ENCODE measurements at places on chromosomes 2 and 18.

- DNase-seq, result no peak
Measured at GRCh38 chr2:56474412-56475158, 290.8 kb downstream of the CCDC85A start.

DNA sequence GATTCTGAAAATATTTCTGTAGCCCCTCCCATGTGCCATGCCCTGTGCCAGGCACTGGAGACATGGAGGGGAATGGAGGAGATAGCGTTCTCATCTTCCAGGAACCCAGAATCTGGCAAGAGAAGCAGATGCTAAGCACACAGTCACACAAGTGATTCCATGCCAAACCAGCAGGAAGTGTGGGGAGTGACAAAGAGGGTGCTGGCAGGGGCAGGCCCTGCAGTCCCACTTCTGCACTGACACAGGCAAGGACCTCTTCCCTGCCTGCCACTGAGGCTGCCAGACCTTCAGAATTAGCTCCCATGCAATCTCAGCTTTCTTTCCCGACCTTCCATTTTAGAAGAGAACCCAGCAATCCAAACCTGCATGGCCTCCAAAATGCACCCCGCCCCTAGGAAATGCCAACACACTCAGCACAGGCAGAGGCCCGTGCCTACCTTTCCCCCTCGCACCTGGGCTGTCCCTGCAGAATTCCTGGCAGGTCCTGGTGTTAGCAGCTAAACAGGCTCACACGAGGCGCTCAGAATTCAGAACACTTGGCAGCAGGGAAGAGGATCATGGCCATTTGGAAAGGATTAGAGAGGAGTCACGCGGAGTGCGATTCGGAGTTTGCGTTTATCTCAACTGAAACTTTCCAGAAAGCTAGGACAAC, 155.3 kb downstream of the MSH2 start:
- DNase-seq, result no peak

DNA sequence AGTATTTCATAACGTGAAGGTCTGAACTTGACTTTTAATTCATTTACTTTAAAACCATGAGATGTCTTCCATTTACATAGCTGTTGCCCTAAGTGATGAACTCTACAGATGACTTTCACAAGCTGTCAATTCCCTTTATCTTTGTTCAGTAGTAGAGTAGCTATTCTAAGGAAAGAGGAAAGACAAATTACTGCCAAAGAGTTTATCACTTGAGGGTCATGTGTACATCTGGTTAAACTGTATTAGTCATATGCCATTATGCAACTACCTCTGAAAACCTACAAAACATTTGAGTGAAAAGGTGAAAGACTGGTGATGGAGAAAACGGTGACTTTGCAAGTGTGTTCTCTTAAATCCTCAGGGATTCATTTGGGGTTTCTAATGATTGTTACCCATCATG, 763.9 kb downstream of the TMEM182 start:
- no peak for DNase-seq

DNA sequence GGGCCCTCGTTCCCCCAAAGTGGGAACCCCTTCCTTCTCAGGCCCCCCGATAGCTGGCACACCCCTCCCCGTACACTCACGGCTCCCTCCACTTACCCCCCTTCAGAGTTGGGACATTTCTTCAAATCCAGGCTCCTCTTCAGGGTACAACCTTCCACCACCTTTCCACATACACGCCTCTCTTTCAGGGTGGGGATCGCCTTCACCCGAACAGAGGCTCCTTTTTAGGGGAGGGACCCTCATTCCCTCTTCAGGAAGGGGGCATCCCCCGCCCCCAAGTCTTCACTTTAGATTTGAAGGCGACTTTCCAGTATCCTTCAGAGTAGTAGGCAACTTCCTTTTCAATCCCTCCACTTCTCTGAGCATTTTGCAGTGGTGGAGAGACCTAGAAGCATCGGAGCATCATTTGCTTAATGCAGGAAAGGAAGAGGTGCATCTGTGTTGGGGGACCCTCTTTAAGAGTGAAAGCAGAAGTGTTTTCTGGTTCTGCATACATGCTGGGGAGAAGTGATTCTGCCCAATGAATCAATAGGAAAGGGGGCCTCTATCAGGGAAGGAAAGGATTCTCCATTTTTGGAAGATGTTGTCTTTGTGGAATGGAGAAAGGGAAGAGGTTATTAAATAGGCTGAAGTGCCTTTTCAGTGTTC, 845 bp downstream of the EML4 start:
- no peak for DNase-seq

- DNase-seq, result no peak
Measured at GRCh38 chr2:202096736-202097135, 23.7 kb downstream of the KIAA2012 start.

- no peak for DNase-seq
Measured at GRCh38 chr2:227010433-227010832, 153.6 kb downstream of the COL4A4 start.

- no peak for DNase-seq
Measured at GRCh38 chr2:237298151-237299118, 115.5 kb downstream of the COL6A3 start.

GRCh38 chr18:34483198-34483597, 226.9 kb upstream of the DTNA start:
- DNase-seq, result no peak

- DNase-seq, result no peak
Measured at GRCh38 chr2:241562269-241562891, 3.8 kb downstream of the BOK start.

GRCh38 chr2:238560234-238560633, 133.5 kb downstream of the ASB1 start:
- no peak for DNase-seq

DNA sequence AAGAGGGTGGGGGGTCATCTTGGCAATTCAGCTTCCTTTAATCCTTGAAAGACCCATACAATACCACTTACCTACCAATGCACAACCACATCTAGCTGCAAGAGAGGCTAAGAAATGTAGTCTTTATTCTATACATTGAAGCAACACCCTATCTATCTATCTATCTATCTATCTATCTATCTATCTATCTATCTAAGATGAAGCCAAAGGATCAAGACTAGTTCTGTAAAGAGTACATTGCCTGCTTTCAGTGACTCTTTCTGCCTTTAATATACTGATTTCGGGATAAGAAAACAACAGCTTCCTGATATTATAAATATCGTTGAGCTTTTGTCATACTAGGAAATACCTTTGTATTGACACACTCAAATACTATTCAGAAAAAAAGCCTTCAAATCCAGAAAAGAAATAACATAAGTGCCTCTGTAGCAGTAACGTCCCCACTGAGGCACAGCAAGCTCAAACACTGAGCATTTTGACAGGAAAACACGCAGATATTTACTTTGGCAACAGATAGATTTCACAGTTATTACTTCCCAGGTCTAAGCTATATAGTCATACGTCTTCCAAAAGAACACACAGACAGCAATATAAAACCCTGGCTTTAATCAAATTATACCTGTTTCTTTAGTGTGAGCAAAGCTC, 139.4 kb upstream of the SERTAD2 start:
- DNase-seq, result no peak

DNA sequence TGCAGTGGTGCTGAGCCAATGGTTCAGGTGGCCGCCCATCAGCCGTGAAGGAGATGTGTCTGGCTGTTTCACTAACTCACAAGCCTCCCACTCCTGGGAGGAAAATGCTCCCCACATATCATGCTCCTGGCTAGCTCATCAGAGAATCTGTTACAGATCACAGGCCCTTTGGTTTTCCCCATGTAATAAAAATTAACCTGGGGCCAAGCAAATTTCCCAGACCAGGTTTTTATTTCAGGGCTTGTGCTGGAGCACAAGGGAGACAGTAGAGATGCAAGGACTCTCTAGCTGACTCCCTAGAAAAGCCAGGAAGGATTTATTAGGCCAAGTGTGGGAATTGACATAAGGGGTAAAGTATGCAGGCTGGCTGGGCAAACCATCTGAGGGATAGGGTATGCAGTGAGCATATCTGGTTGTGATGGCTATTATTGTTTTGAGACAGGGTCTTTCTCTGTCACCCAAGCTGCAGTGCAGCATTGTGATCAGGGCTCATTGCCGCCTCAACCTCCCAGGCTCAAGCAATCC, 40.6 kb upstream of the CCBE1 start:
- no peak for DNase-seq

DNA sequence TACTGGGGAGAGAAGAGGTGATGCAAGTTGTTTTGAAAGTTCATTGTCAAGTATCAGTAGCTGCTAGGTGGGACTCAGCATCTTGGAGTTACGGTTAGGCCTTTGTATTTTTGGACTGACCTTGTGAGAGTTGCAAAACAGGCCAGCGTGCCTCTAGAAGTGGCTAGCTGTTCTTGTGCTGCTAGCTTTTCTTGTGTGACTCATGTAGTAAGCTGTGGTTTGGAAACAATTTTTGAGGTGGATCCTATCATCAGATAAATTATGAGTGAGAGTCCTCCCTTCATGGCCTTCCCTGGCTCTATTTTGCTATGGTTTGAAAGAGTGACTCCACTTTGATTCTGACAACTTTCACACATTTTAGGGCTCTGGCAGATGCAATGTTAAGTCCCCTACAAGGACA, 409.2 kb upstream of the HS6ST1 start:
- no peak for DNase-seq

DNA sequence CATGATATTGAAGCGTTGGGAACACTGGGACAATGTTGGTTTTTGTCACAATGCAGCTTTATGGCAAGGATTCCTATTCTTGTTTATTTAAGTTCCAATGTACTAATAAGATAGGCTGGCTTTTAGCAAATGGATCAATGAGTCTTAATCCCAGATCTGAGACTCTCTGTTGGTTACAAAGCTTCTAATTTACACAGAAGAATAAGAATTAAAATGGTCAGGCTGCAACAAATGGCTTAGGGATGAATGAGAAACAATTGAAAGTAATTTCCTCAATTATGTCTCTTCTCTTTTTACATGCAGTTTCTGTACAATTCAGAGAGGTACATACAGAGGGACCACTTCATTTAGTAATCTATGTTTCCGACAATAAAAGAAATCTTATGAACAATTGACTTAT, 640.4 kb downstream of the NRXN1 start:
- DNase-seq, result no peak

GRCh38 chr2:120348737-120349439, 3.0 kb downstream of the INHBB start:
- no peak for DNase-seq

DNA sequence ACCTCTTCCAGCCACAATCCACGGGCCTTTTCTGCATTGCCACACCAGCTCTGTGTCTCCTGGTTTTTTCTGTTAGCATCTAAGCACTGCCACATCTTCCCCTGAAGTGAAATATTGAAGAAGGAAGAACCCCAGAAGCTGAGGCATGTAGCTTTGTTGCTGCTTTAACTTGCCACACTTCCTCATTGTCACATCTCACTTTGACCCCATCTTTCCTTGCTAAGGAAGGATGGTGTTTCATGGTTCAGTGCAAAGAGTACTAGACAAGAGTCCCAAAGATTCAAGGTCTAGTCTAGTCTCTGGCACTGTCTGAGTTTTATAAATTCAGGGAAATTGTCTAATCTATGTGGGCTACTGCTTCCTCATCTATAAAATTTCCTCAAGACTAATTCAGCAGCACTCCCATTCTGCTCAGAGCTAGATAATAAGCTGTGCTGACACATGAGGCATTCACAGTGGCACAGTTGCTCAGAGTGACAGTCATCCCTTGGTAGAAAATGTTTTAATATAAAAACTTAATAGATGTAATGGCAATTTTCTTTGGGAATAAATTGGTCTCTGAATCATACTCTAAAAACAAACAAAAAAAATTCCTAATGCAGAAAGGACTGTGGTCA, 483.0 kb upstream of the ID2 start:
- DNase-seq, result no peak

- DNase-seq, result no peak
Measured at GRCh38 chr2:29401994-29402393, 286.8 kb downstream of the CLIP4 start.

- DNase-seq, result no peak
Measured at GRCh38 chr2:36528274-36528673, 69.7 kb downstream of the FEZ2 start.

DNA sequence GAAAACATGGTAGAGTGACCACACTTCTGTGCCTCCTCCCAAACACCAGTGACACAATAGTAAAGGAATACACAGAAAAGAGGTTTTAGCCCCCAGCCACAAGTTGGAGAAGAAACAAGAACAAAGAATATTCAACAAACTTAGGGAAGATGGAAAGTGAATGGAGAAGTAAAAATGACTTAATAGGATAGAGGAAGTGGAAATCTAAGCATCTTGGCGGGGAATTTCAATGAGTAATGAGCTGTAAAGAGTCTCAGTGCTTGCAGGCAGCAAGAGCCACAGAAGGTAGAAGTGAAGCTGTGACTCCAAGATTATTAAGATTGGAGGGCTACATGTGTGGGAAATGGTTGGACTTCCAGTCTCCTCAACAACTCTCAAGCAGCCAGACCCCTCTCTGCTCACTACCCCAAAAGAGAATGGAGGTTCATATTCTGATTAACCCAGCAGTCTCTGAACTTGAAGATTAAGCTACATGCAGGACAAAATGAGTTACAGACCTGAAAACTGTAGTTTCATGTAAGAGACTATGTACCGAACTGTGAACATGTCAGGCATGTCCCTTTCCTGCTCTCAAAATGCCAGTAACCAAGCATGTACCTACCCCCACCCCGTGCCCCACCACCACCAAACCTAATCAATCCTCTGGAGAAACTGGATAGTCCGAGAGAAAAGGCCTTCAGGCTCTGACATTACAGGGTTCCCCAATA, 16.9 kb upstream of the HNRNPLL start:
- no peak for DNase-seq

GRCh38 chr2:3631851-3632659, 25.9 kb upstream of the ALLC start:
- DNase-seq, result no peak

GRCh38 chr2:235951493-235951892, 216.7 kb downstream of the GBX2 start:
- DNase-seq, result no peak

DNA sequence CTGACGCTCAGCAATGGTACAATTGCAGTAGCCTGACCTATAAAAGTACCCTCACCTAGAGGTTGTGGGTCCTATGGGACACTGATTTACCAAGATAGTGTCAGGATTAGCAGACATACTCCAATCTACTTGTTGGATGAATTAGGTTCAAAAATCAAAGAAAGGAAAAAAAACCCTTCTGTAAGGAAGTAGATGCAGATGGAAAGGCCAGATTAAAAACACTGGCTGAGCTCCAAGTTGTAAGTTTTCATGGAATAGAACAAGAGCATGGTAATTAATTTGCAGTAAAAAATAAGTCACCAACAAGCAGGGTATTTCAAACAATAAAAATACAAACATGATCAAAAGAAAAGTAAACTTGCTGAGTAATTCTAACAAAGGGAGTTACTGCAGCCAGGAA, 26.4 kb downstream of the IDH1 start:
- DNase-seq, result no peak

DNA sequence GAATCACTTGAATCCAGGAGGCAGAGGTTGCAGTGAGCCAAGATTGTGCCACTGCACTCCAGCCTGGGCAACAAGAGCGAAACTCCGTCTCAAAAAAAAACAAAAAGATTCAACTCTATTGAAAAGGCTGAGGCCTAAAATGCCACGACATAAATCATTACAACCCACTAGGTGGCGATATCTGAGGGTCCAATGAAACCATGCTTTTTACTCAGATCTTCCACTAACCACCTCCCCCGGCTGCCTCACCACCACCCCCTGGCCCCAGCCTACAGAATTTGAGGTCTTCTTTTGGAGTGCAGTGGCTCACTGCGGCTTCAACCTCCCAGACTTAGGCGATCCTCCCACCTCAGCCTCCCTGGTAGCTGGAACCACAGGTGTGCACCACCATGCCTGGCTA, 57.5 kb downstream of the AP1S3 start:
- DNase-seq, result peak; percentile 33

GRCh38 chr2:227921648-227922047, 50.2 kb downstream of the DAW1 start:
- no peak for DNase-seq

GRCh38 chr2:157627594-157628476, 829 bp downstream of the ACVR1C start:
- DNase-seq, result peak; percentile 15

GRCh38 chr2:46369783-46370182, 72.6 kb downstream of the EPAS1 start:
- no peak for DNase-seq

Data from stimulated activated CD4-positive, alpha-beta T cell treated with anti-CD3 and anti-CD28 coated beads, TNF-alpha, amount 100 ng/mL, for 48 hours (primary cell).